ENCODE measurements at places on chromosomes 2 and 18.

DNA sequence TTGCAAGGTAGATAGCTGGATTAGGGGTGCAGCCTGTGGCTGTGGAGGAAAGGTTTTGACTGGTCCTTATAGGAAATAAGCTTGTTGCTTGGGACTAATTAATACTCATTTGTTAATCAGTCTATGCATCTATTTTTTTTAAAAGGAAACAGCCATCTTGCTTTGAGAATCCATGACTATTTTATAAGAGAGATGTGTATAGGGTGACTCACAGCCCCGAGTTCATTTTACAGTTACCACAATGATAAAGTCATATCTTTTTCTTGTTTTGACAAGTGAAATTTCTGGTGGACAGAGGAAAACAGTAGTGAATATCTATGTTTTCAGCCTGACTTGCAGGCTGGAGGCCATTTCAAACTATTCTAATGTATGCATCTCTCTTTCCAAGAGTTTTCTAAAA is 193.5 kb upstream of the CCDC68 start:
- no peak for DNase-seq

DNA sequence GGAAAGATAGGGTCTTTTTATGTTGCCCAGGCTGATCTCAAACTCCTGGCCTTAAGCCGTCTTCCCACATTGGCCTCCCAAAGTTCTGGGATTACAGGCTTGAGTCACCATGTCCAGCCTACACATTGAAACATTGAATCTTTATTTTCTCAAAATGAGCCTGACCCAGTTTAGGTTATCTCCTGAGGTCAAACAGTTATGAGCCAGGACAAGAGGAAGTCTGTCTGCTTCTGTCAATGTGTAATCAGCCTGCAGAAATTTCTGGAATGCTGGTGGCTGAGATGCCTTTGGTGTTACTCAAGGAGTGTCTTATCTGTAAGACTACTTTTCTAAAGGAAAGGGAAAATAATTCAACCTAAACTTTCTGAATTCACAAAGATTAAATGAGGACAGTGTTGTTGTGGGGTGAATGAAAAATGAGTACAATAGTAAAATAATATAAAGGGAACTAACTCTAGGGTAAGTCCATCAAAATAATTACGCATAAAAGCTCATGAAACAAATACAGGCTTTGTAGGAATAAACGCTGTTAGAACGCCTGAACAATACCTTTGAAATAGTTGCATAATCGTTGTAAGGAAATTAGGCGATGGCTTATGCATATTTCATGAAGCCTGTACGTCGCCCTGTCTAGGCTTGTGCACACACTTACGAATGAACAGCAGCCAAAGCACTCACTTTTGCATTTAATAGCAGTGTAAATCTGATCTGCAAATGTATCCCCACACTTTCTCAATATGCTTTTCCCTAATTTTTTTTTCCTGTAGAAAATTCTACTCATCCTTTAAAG is 260.8 kb downstream of the RDH14 start:
- DNase-seq: no peak

- peak; percentile 35 for DNase-seq
Observed at GRCh38 chr2:182642328-182642727, 73.7 kb upstream of the DNAJC10 start.

- DNase-seq: no peak
Observed at GRCh38 chr2:135792401-135793150, 44.4 kb downstream of the LCT start.

DNA sequence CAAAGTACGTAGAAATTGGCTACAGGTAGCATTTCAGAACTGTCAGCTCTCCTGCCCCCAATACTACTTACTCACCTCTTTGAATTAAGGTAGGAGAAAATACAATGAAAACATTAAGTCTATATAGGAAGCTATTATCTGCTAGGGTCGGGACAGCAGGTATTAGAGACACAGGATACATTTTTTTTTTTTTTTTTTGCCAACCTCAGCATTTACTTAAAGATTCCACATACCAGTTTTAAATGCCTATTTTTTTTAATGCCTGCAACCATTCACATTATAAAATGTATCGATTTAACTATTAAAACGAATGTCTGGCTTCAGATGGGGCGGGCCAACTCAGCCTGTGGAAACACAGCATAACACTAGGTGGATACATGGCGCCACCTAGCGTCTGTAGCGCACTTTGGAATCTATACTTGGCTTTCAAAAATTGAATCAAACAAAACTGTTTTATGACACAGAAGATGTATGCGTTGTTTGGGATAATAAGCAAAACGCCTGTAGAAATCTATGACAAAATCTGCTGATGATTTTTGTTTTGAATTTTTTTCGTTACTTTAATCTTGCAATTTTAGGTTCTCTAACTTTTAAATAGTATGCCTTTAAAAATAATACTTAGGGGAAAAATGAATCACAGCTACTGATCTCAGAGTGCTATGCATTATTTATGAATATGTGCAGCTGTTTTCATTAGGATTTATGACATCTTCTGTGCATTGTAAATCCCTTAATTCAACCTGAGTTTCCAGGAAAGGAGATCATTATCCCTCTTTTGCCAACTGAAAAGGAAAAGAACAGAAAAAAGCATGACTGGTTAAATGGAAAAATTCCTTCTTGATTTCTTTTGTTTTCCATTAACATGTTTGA is 261.0 kb downstream of the NYAP2 start:
- peak; percentile 52 for DNase-seq

DNA sequence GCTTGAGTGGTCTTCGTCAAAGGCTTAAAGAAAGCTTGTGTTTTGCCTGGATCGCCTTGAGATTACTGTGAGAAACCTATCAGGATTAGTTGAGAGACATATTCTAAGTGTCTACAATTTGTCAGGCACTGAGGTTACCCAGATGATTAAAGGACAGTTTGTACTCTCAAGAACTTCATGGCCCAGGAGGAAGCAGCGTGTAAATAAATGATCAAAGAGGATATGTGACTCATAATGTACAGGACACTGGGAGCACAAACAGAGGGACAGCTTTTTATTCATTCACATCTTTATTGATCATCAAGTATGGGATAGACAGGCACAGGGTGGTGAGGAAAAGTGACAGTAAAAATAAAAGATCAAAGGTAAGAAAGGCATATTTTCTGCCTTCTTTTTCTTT is 152.6 kb upstream of the FSHR start:
- no peak for DNase-seq

DNA sequence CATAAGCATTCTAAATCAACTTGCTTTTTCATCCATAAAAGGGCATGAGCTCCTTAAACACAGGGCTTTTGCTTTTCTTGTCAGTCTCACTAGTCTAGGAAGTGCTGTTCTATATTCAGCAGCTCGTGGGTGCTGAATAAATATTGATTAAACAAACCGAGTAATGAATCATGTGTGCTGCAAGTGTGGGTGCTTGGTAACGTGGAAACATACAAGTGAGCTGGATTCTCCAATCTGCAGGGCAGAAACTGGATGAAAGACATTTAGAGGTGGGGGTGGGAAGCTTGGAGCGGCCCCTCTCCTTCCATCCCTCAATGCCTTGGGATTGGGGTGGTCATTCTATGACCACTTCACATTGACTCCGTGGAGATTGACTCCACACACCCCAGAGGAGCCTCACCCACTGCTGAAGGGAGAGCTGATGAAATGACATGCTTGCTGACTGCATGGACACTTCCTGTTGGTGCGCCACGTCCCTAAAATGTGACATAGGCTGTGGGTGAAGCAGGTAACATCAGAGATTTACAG is 114.6 kb downstream of the DOCK10 start:
- peak; percentile 67 for DNase-seq

DNA sequence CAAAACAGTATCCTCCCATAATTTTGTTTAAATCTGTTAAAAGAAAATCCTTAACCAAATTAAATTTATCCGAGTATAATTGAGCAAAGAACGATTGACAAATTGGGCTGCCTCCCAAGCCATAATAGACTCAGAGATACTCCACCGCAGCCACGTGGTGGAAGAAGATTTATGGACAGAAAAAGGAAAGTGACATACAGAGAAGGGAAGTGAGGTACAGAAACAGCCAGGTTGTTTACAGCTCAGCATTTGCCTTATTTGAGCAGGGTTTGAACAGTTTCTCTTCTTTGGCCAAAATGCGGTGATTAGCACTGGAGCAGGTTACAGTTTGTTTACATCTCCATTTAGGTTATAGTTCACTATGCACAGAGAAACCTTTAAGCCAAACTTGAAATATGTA is 60.8 kb downstream of the KYNU start:
- no peak for DNase-seq

- DNase-seq: no peak
Observed at GRCh38 chr2:143835481-143835880, 684.4 kb downstream of the ZEB2 start.

GRCh38 chr2:102186791-102187495 is at the start of gene IL1RL2:
Gene IL1RL2, plus strand, starts transcription at chr2:102187023. Its CDS starts 845 bp downstream, at chr2:102187868.
- no peak for DNase-seq

DNA sequence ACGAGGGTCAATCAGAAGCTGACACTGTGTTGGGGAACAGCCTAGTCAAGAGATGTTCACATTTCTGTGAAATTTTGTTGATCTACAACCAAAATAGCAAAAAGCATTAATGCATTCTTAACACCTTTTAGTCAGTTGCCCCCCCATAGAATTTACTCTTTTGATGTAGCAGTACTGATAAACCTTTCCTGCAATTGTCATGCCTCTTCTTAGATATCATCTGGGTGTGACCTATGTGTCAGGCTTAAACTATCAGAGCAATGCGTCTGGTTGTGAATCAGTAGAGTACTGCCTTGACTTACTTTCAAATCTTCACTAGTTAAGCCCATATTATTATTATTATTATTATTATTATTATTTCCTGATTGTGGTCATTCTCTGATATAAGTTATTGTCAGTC is 61.9 kb downstream of the GREB1L start:
- DNase-seq: no peak

GRCh38 chr2:96535331-96535730 is 1.2 kb upstream of the ARID5A start:
- no peak for DNase-seq

DNA sequence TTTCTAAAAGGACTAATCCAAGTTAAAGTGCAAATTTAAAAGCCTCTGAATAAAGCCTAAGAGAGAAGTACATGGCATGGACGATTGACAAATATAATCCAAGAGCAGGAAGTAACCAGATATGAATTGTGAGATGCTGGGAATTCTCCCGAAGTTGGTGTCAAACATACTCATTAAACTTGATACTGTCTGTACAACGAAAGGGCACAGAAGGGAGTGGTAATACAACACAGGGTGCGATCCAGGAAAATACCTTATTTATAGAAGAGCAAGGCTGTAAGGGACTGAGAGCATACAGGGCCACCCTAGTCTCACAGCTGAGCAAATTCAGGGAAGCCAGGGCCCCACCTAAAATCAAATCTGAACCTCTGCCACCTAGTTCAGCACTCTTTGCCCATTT is 41.6 kb downstream of the SEMA4F start:
- DNase-seq: no peak

DNA sequence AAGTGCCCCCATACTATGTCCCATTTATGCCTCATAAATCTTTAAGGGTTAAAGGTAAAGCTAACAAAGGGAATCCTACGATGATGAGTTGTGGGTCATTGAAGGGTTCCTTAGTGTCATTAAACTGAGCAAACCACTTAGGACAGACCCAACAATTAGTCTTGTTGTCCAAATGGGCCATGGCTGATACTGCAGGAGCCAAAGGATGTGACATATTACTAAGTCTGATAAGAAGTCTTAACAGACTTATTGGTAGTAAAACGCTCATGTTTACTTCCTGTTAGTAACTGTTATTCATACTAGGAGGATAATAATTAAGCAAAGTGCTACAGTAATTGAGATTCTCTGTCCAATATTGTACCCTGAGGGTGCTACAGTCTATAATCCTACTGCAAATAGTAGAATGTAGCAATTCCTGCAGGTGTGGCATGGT is 96.8 kb downstream of the PTPN4 start:
- DNase-seq: no peak

- no peak for DNase-seq
Observed at GRCh38 chr2:67600222-67600871, 203.2 kb downstream of the ETAA1 start.

- no peak for DNase-seq
Observed at GRCh38 chr2:85104228-85104627, 29.0 kb upstream of the TCF7L1 start.

DNA sequence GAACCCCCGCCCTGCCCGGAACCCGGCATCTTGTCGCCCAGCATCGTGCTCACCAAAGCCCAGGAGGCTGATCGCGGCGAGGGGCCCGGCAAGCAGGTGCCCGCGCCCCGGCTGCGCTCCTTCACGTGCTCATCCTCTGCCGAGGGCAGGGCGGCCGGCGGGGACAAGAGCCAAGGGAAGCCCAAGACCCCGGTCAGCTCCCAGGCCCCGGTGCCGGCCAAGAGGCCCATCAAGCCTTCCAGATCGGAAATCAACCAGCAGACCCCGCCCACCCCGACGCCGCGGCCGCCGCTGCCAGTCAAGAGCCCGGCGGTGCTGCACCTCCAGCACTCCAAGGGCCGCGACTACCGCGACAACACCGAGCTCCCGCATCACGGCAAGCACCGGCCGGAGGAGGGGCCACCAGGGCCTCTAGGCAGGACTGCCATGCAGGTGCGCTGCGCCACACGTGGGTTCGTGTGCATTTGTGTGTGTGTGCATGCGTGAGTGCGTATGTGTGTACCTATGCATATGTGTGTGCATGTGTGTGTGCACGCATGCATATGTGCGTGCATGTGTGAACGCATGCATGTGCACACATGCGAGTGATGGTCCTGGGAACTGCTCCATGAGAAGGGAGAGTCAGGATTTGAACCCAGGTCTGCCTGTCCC is 47.1 kb upstream of the ATG16L1 start:
- no peak for DNase-seq

DNA sequence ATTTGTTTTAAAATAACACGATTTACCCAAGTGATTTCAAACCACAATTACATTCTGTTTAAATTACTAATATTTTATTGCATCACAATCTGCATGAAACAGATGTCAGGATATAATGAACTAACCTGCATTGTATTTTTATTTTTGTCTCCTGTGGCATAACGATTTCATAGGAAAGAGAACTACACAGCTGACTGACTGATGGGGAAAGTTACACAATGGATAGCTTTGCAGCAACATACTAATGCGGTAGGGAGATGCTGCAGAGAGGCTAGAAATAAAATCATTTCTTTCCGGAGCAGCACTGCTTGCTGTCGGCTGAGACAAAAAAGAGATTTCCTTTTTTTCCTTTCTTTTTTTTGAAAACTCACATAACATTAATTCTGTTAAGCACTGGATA is 36.9 kb downstream of the SCN1A start:
- DNase-seq: no peak

DNA sequence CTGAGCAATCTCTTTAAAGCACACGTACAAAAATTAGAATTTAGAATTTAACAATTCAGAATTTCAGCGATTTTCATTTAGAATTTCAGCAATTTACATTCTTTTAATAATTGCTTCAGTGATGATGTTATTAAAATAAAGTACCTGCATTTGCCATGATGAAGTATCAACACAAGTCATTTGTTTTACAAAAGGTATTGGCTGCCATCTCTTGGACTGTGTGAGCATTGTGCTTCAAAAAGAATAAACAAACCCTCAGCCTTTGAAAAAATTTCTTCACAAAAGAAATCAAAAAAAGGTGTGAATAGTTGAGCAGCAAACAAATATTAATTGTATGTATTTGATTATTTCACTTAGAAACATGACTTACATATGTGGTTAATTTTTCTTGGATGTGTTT is 27.1 kb upstream of the ZC3H15 start:
- no peak for DNase-seq

GRCh38 chr18:35080058-35080457 is 38.8 kb downstream of the MAPRE2 start:
- no peak for DNase-seq

GRCh38 chr2:152518641-152519580 is 183.9 kb downstream of the FMNL2 start:
- DNase-seq: no peak

- no peak for DNase-seq
Observed at GRCh38 chr2:240787521-240788472, 32.2 kb downstream of the KIF1A start.

- DNase-seq: no peak
Observed at GRCh38 chr2:143282684-143283083, 153.5 kb downstream of the ARHGAP15 start.
